Panc1 (cell line): ENCODE measurements at places on chromosomes 3 and 15.

DNA sequence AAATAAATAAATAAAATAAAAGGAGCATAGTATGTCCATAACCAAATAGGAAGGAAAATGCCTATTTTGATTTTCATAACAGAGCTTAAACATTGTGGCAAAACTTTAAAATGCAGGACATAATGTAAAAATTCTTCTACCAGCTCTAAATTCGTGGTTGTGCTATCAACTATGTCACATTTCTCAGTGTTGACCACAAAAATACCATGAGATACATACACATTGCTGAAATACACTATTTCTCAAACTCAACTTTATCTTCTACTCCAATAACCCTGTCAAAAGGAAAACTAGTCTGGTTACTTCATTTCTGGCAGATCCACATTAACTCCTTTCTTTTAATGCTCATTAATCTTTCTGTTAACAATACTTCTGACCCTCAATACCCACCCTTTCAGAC is 523.2 kb downstream of the FHIT start:
- DNase-seq = no peak

DNA sequence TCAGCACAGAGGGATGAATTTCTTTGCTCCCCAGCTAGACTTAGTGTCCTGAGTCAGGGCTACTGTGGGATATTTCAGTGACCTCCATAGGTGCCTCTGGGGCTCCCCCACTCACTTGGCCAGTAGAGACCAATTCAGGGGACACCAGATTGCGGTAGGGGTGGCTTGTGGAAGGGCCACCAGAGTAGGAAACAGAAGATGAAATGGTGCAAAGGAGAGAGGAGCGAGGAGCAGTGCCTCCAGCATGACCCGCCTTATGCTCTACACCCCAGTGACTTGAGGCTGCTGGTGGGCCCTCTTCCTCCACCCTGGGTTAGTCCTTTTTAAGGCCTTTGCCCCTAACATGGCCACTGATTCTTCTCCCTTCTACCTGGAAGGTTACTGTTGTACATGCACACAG is 2.5 kb downstream of the AEN start:
- DNase-seq = no peak

DNA sequence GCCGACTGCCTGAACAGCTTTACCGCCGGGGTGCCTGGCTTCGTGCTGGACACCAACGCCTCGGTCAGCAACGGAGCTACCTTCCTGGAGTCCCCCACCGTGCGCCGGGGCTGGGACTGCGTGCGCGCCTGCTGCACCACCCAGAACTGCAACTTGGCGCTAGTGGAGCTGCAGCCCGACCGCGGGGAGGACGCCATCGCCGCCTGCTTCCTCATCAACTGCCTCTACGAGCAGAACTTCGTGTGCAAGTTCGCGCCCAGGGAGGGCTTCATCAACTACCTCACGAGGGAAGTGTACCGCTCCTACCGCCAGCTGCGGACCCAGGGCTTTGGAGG is 815 bp downstream of the SPINT1 start:
- DNase-seq = no peak

DNA sequence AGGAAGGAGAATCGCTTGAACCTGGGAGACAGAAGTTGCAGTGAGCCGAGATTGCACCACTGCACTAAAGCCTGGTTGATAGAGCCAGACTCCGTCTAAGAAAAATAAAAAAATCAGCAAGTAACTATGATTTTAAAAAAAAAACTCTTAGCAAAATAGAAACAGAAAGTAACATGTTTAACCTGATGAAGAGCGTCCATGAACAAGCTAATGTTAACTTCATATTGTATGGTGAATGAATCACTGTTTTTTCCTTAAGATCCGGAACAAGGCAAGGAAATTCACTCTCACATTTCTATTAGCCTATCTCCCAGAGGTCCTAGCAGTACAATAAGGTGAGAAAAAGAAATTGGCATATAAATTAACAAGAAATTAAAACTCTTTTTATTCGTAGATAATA is 69.0 kb downstream of the RFX7 start:
- DNase-seq = no peak

DNA sequence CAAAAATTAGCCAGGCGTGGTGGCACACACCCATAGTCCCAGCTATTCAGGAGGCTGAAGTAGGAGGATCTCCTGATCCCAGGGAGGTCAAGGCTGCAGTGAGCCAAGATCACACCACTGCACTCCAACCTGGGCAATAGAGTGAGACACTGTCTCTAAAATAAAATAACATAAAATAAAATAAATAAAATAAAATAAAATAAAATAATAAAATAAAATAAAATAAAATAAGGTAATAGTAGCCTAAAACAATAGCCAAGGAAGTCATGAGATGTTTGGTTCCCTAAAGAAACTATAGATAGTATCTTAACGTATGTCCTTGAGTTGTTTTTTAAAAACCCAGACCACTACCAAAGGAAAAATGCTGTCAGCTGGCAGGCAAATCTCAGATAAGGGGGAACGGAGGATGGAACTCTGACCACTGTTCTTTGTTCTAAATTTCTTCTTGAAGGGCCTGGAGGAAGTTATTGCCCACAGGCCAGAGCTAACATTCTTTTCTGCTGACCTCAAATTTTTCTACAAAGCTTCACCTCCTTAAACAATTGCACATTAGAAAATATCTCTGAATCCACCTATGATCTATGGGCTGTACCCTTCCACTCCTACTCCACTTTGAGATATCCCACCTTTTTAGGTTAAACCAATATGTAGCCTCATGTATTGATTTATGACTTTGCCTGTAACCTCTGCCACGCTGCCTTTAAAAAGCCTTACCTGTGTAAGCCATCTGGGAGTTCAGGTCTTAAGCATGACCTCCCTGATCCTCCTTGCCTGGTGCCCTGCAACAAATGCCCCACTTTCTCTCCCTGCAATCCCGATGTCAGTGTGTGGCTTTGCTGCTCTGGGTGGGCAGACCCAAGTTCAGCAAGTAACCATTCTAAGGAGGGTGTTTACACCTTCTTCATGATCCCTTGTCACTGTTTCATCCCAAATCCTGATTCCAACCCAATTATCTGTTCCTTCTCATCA is 126.2 kb upstream of the BHLHE40 start:
- no peak for DNase-seq

- peak; percentile 64 for DNase-seq
Observed at GRCh38 chr15:56496635-56497034, 31.7 kb upstream of the MNS1 start.

GRCh38 chr3:182244222-182244971 is 532.7 kb downstream of the SOX2 start:
- DNase-seq = no peak

GRCh38 chr15:67137951-67138848 is 72.8 kb downstream of the SMAD3 start:
- DNase-seq = no peak

DNA sequence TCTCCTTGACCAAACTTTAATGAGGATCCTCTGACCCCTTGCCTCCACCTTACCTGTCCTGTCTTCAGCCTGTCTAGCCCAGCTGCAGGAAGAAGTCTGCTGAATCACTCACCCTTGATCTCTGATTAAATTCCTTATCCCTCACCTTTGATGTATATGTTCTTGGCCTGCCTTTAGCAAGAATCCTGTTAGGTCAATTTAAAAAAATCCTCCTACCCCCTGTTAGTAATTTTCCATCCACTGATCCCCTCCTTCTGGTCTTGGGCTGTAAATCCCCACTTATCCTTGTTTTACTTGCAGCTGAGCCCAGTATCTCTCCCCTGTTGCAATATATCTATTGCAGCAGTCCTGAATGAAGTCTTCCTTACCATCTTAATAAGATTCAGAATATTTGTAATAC is 39.0 kb downstream of the MYH15 start:
- no peak for DNase-seq

- DNase-seq = no peak
Observed at GRCh38 chr3:121552379-121552778, 6.6 kb upstream of the POLQ start.

GRCh38 chr15:71753346-71753745 is 57.0 kb upstream of the NR2E3 start:
- DNase-seq = no peak

- no peak for DNase-seq
Observed at GRCh38 chr3:12557473-12558100, 700 bp downstream of the MKRN2 start.

GRCh38 chr3:155190691-155191090 is 102.8 kb downstream of the STRIT1 start:
- DNase-seq = no peak

GRCh38 chr3:9730657-9731205 is 804 bp upstream of the BRPF1 start:
- no peak for DNase-seq

DNA sequence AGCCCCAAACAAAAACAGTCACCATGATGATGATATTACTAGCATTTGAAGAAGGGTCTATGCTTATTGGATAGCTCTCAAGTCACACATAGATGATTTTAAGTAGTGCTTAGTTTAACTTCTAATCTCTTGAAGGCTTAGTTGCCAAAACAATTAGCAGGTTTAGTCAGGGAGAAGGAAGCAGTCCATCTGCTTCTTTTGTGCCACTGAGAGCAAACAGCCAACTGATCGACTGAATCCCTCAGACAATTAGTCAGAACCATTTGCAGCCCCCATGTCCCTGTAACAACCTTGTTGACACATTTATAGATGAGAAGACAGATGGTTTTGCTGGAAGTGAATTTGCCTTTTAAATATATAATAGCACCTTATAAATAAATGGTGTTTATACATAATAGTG is 585.1 kb upstream of the SUCLG2 start:
- no peak for DNase-seq

DNA sequence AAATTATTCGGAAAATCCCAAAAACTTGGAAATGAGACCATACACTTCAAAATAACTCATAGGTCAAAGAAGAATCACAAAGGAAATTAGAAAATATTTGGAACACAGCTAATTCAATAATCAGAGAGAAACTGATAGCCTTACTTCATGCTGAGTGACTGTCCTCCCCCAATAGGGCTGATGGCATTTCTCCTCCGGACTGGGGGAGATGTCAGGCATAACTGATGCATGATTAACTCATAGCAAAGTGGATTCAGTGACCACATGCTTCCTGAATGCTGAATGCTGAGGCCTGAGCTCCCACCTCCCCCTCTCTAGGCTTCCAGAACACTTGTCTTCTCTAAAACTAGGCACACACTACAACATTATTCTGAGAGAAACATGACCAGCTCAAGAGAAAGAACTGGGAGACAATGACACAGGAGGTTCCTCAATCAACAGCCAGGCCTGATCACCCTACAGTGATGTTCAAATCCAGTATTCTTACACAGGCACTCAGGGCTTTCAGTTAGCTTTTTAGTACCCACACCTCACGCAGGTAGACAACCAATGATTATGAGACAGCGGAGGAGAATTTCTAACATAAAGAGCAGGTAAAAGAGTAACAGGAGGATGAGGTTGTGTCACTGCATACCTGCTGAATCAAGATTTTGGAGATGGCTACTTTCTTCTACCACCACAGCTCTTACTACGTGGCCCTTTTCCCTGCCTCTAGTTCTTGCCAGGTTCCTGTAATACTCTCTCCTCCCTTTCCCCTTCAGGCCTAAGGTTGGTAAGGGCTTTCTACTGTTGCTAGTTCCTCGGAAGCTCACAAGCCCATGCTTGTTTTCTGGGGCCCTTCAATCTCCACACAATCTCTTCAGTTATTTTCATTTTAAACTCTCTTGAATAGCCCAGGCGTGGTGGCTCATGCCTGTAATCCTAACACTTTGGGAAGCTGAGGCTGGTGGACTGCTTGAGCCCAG is 96.1 kb downstream of the FMN1 start:
- no peak for DNase-seq

DNA sequence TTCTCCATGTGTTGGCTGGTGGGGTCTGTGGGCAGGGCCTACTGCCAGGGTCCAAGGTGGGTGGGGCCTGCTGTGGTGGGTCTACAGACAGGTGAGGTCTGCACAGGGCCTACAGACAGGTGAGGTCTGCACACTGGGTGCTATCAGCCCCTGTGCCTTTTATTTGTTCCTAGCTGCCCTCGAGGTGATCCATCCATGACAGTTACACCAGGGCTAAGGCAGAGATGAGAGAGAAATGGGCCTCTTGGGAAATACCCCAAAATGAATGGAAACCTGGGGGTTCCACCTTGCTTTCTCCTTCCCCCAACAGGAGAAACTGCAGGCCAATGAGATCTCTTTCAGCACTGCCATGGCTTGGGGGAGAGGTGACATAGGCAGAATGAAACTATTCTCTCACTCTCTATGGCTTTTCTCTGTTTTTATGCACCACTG is 36.4 kb downstream of the CFAP100 start:
- no peak for DNase-seq

GRCh38 chr3:58299839-58300516 is 6.1 kb upstream of the RPP14 start:
- no peak for DNase-seq

DNA sequence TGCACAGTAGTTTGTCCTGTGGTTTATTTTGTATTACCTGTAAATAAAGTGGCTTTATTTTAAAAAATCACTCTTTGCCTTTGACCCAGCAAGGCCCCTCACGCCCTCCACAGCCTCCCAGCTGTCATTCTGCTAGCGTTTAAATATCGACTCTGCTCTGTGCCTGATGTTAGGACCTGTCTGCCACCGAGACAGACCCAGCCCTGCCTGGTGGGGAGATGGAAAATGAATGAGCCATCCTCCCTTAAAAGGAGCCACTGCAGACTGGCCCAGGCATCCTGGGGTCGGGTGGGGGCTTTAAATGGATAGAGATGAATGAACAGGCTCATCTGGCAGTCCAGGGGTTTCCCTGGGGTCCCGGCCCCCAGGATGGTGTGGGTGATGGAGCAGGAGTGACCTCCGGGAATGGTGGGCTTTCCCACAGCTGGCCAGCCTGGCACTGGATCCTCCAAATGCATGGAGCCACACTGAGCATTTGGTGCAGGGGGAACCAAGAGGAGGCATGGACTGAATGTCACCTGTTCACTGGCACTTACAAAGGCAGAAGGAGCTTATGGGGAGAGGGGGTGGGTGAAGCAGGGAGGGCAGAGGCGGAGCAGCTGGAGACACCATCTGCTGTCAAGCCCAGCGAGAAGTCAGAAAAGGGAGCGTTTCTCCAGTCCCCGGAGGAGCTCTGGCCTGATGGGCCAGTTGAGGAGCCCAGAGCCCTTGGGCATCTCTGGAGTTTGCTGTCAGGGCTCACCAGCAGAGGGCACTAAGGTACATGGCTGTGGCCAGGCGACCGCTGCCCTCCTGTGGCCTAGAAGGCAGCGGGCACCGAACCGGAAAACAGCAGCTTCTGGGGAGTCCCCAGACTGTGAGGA is 11.9 kb downstream of the GRM2 start:
- peak; percentile 27 for DNase-seq

DNA sequence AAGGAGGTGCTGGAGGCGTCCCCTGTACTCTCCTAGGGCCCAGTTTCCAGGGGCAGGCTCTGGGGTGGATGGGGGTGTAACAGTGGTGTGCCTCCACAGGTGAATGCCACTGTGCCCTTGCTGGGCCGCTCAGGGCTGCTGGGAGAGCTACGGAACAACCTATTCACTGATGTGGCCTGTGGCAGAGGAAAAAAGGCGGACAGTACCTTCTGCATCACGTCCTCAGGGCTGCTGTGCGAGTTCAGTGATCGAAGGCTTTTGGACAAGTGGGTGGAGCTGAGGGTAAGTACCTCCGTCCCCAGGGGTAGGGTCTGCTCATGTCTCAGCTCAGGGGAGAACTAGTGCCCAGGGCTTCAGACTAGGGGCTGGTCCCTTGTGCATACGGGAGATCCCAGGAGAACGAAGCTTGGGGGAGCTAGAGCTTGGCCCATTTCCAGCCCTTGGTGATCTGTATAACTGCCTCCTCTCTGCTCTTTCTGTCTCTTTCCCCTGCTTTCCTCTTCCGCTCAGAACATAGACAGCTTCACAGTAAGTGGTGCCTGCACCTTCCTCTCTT is 15.0 kb upstream of the JMJD7 start:
- DNase-seq = no peak
